Stimulated activated CD8-positive, alpha-beta memory T cell treated with anti-CD3 and anti-CD28 coated beads, Interleukin-15, amount 100 ng/mL, for 24 hours (primary cell): ENCODE measurements at places on chromosomes 3 and 15.

GRCh38 chr15:72737723-72738122 is 45.8 kb downstream of the ADPGK start:
- DNase-seq: no peak

DNA sequence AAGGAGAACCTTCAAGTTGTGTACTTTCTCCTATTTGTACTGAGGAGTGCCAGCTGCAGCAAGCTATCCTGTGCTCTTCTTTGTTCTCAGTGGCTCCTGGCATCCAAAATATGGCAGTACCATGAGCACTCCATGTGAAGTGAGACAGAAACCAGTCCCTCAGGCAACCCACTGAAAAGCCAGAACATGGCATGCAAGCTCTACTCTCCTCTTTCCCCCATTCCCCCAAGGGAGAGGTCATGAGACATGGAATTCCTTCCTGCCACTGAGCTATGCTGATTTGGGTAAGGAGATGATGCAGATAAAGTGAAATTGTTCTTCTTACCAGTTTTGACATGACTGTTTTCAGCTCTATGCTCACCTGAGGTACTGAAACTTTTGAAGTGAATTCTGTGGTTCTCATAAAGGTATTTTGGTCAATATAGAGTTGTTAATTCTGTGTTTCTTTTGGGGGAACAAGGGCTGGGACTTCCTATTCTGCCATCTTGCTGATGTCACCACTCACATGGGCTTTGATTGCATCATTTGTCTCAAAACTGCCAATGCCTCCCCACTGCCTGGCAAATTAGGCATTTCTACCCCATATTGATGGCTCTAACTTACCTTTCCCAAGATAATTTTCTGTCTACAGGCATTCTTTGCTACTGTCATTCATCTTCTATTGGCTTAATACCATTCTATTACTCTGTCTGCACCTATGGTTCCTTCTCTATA is 22.8 kb upstream of the CEP152 start:
- no peak for DNase-seq

DNA sequence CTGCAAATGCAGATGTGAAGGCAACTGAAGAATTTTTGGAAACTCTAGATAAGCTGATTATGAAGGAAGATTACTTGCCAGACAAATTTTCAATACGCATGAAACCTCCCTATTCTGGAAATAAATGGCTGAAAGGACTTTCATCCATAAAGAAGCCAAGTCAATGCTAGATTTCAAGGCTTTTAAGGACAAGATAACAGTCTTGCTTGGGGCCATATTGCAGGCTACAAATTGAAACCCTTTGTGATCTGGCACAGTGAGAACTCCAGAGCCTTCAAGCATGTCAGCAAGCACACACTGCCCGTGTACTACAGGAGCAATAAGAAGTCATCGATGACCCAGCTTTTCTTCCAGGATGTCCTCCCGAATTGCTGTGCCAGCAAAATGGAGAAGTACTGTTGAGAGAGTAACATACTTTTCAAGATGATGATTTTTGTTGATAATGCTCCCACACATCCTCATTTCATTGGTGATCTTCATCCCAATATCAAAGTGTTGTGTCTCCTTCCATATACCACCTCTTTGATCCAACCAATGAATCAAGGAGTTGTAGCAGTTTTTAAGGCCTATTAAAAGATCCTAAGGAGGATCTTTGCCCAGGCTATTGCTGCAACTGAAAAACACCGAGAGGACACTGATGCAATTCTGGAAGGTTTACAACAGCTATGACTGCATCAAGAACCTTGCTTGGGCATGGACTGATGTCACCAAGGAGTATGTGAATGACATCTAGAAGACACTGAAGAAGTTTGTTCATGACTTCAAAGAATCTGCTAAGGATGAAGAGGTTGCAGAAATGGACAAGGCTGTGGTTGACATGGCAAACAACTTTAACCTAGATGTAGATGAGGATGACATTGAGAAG is 20.3 kb downstream of the CALML4 start:
- no peak for DNase-seq

DNA sequence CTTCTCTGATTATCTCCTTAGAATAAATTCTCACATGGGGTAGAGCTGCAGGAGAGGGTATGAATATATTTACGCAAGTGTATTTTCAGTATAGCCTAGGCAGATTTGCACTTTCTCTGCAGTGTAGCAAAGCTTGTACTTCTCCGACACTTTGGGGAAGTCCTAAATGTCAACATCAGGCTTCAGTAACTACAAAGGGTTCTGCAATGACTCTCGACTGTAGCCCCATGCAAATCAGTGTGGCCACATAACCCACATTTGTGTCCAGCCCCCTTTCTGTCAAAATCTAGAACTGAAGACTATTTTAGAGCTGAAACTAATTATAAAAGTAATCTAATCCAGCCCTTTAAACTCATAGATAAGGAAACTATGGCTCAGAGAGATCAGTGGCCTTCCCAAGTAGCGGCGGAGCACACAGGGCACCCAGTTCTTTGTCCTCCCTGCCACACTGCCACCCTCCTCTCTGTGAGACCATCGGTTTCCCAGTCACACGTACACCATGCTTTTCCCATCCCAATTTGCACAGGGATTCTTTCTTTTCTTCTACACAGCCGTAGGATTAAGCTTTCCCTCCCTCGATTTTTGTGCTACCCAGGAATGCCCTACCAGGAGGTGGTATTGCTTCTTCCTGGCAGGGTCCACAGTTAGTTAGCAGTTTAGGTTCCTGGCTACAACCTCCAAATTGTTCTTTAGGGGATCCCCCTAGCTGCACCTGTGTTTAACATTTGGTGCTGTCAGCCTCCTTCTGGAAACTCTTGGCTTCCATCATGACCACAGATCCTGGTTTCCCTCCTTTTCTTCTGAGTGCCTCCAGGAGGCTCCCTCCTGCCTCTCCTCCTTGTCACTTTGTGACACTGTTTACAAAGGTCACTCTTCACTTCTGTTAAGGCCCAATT is 22.9 kb downstream of the MRAS start:
- no peak for DNase-seq

DNA sequence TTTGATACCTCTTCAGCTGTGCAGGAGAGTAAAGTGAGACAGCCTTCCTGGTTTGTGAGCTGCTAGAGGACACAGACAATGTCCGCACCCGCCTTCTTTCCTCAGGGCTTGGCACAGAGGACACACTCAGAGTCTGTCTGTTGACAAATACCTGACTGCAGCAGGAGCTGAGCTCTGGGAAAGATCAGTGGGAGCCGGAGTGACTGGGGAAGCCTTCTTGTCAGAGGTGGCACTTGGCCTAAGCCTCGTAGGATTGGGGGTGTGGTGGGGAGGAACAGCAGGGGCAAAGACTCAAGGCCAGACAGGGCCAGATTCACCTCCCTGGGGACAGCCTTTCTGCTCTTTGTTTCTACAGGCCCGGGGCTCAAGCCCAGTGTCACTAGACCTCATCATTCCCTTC is 3.3 kb upstream of the IL17RC start:
- DNase-seq: no peak

DNA sequence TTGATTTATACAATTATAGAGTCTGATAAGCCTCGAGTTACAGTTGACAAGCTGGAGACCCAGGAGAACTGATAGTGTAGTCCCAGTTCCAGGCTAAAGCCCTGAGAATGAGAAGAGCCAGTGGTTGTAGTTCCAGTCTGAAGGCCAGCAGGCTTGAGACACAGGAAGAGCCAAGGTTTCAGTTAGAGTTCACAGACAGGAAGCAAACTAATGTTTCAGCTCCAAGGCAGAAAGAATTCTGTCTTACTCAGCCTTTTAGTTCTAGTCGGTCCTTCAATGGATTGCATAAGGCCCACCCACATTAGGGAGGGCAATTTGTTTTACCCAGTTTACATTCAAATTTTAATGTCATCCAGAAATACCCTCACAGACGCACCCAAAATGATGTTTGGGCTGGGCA is 102.7 kb downstream of the CDIN1 start:
- DNase-seq: no peak

DNA sequence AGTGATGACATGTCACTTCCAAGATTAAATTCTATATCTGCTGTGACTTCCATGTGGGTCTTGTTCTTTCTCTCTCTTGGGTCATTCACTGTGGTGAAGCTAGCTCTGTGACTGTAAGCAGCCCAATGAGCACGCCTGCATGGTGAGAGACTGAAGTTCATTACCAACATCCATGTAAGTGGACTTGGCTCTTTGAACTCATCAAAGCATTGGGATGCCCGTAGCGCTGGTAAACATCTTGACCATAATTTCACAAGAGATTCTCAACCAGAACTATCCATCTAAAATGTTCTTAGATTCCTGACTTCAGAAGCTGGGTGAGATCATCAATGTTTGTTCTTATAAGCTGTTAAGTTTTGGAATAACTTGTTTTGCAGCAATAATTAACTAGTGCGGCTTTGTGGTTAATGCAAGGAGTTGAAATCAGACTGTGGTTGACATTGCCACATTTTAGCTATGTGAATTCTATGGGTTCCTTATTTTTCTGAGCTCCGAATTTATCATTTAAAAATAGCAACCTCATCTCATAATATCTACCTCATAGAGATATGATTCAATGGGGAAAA is 31.6 kb upstream of the LRRC3B start:
- DNase-seq: no peak

DNA sequence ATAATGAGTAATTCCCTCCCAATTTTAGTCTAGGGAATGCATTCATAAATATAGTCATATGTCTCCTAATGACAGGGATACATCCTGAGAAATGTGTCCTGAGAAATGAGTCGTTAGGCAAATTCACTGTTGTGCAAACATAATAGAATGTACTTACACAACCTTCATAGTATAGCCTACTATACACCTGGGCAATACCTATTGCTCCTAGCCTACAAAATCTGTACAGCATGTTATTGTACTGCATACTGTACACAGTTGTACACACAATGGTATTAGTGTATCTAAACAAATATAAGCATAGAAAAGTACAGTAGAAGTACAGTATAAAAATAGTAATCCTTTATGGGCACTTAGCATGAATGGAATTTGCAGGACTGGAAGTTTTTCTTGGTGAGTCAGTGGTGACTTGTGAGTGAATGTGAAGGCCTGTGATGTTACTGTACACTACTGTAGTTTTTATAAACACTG is 6.6 kb downstream of the DTWD1 start:
- no peak for DNase-seq

- no peak for DNase-seq
Observed at GRCh38 chr3:188946351-188947240, 225.2 kb upstream of the TPRG1 start.

DNA sequence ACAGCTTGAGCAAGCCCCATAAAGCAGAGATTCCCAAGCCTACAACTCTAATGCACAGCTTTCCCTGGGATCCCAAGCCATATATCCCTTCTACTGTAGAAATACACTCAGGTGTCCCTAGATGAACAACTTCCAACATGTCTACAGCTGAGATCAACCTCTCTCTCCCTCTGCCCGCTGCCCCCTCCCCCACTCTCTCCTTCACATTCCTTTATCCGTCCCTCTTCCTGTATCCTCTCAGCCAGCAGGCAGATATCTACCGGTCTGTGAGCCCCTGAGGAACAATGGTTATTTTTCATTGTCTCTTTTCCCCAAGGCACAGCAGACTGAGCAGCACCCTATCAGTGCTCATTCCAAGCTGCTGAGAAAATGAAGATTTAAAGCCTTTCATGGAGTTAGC is 138.6 kb downstream of the SUCLG2 start:
- no peak for DNase-seq

GRCh38 chr3:111781561-111782446 is 77.3 kb upstream of the PHLDB2 start:
- no peak for DNase-seq

DNA sequence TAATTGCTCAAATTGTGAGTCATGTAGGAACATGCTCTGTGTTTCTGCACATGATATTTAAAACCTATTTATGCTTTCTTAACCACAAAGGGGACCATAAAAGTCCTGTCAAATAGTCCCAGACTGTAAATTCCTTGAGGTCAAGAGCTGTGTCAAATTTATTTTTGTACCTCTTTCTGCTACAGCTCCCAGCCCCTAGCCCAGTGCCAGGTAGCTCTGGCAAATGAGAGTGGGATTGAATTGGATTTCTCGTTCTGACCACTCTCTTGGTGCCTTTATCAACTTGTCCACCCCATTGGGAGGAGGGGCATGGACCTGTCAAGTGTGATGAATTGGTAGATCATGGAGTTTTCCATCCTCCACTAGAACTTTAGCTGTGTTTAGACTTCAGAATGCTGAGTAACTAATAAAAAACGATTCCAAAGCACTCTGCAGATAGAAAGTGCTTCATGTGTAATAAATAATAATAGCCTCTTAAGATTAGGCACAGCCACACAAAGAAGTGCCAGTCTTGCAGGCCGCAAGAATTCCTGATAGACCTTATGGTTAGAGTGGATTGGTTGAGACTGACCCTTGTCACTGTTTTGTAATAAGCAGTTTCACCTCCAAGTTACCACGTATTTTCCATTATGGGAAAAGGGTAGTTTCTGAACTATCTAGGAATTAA is 120.4 kb downstream of the LPP start:
- DNase-seq: no peak

GRCh38 chr3:55823001-55823400 is 335.9 kb upstream of the WNT5A start:
- DNase-seq: no peak

GRCh38 chr3:37173806-37174205 is 576 bp downstream of the LRRFIP2 start:
- DNase-seq: no peak

GRCh38 chr3:192409838-192410683 is 317.3 kb downstream of the FGF12 start:
- DNase-seq: no peak

GRCh38 chr3:79396595-79396994 is 371.2 kb downstream of the ROBO1 start:
- DNase-seq: no peak

DNA sequence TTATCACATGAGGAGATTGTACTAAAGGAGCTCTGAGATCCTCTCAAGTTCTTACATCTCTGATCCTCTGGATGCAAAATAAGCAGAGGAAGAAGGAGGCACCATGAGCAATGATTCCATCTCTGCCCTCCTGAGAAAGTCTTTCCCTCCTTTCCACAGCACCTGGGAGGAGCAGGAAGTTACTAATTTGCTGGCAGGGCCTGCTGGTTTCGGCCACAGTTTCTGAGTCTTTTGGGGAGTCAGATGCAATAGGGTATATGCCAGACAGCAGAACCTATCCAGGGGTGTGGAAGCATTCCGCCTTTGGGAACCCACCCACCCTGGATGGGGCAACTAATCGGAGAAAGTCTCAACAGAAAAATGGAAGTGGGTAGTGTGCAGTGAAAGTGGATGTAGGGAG is 38.5 kb upstream of the SPTSSB start:
- no peak for DNase-seq
